ENCODE measurements at places on chromosomes 6 and 20.

DNA sequence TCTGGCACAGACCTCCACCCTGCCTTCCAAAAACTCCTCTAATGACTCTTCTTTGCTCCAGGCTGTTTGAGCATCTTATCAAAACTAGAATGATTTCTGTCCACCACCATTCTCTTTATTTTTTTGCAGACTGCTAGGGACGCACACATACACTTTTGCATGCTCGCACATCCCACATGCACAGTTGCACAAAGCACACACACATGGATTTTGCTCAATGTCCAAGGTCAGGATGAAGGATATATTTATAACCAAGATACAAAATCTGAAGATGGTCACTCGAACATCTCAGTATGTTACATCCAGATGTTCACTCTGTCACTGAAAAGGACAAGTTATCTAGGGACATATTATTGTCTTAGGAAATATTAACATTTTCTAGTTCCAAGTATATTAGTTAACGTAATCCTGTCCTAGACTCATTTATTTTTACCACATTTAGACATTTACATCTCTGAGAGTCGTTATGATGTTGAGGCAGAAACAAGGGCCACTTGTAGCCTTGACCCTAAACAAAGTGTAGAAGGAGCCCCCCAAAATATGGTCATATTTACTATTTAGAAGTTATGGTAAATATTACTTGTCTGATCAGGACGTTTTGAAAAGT lies 3.4 kb upstream of the SIM1 start:
- DNase-seq = no peak

DNA sequence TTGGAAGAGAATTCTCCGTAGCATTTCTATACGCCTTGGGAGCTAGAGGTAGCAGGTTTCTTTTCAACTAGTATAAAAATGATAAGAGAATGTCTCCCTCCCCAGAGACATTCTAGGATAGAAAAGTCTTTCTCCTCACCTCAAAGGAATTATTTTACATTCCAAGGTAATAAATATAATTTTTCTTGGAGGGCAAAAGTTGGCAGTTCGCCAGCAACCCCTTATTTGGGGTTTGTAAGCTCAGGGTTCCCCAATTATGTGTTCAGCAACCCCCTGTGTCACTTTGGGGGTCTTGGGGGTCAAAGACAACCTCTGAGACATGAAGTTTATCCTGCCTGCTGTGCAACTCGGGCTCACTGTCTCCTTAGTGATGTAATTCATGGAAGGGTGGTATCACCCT lies 58.3 kb downstream of the THEMIS start:
- DNase-seq = no peak

DNA sequence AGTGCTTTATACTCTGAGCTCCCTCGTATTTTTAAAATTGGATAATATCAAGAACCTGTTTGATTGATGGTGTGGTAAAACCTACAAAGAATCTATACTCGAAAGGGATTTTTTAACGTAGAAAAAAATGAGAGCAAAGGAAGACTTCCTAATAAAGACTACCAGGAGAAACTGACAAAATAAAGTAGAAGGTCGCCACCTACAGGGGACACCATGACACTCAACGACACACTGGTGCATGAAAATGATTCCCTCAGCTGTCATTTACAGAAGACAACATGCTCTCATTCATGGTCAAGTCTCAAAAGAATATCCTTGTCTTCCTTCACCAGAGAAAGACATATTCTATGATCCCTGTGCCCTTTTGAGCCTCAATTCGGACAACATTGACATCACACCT lies 10.1 kb upstream of the NHSL1 start:
- peak; percentile 55 for DNase-seq

DNA sequence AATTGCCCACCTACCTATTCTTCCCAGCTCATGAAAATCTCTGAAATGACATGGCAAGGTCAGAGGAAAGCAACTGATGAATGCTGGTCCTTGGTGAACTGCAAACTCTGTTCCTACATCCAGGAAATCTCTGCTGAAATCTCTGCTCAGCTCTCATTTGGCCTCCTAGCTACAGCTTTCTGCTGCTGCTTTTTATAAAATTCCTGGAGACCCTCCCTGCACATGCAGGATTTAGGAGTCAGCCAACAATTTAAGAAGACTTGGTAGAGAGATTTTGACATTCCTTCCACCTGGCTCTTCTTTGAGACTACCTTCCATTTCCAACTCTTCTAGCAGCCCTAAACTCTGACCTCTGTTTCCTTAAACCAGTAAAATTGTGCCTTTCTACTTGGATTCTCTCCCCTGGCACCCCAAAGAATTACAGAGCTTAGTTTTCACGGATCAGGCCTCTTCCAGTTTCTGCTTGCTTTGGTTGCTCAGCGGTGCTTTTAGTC lies 55.5 kb downstream of the PDE7B start:
- no peak for DNase-seq

DNA sequence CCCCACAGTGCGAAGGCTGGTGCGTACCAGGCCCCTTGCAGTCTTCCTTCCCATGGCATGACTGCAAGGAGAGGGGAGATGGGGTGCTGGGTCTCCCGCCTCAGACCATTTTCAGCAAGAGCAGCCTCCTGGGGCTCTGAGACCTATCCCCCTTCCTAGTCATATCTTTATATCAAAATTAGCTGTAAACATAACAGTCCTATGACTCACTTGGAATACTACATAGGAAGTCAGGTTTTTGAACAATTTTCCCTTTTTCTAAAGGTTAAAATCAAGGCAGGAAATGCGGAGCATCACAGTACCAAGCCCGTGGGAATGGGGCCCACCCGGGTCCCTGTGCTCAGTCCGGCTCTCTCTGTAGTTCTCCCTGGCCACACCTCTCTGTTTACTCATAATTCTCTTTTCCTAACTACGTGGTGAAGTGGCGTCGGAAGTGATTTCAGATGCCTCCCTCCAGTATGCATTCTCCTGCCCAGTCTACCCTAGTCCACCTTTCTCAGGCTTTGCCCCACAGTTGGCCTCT lies 109.8 kb upstream of the TMEM170B start:
- no peak for DNase-seq

- DNase-seq = no peak
Measured at GRCh38 chr20:62203378-62204030, 16.6 kb downstream of the HRH3 start.

Data from stimulated activated CD4-positive, alpha-beta T cell treated with anti-CD3 and anti-CD28 coated beads, Interleukin-15, amount 100 ng/mL, for 24 hours (primary cell).